ENCODE measurements at places on chromosomes 7 and 10. TPM values are rescaled to one million over a fixed set of nuclear protein-coding genes. Genes with fewer than 3 reads are reported as not detected.

- peak; percentile 70 for ATAC-seq
Measured at GRCh38 chr10:25059990-25060389, 43.6 kb downstream of the THNSL1 start.

The PBLD gene
- total RNA-seq: 2.4 TPM

DNA sequence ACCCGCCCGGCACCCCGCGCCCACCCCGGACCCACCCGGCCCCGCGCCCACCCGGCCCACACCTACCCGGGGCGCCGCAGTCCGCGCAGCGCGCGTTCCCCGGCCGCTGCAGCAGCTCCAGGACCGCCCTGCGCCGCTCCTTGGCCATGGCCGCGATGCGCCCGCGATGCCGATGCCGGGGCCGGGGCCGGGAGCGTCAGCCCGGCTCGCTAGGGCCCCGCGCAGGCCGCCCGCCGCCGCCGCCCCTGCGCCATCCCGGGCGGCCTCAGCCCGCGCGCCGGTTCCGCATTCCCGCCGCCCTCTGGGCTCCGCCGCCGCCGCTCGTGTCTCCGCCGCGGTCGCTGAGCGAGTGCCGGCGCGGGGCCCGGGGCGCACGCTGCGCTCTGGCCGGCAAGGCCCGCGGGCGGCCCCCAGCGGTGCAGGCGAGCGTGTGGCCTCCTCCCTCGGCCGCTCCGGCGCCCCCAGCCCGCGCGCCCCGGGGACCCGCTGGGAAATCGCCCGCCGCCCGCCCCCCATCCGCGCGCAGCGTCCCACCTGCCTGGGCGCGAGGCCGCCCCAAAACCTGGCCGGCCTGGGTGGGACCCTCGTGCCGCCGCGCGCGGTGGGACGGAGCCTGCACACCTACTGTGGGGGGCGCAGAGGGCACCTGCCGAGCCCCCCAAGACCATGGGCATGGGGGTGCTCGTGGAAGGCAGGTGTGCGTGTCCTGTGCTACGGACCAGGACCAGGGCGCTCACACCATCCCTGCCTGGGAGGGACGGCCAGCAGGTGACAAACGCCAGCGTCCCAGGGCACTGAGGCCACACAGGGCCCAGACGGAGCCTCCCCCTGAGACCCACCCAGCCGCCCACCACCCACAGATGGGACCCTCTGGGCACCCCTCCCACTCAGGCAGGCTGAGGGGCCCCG is at the start of gene ADAP1:
Gene ADAP1, minus strand, starts transcription at position 351 of the 909 bp plus-strand sequence. Its CDS starts 203 bp downstream, at position 148.
- peak; percentile 53 for ATAC-seq

DNA sequence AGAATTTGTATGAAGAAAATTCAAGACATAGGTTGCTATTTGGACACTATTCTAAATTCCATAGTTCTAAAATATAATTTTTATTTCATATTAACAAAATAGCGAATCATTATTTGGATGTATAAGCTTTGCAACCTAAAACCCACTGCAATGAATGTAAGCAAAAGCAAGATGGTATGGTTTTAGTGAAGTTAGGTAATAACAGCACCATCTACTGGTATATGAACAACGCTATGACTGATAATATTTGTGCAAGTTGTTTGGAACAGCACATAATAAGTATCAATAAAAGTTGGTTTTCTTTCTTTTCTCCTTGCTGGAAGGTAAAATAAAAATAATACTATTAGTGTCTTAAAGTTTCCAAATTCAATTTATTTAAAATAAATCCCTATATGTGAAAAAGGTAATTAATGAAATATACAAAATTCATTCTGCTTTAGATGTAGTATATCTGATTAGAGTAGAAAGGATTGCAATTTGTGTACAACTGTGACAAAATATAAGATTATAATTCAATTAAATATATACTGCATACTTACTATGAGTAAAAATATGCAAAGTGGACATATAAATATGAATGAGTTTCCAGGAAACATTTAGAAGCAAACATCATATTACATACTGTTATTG is 79.0 kb upstream of the LSM8 start:
- ATAC-seq: peak; percentile 50

The RASA4 gene
- 13.2 TPM for total RNA-seq

The FGFBP3 gene
- total RNA-seq: 0.56 TPM

DNA sequence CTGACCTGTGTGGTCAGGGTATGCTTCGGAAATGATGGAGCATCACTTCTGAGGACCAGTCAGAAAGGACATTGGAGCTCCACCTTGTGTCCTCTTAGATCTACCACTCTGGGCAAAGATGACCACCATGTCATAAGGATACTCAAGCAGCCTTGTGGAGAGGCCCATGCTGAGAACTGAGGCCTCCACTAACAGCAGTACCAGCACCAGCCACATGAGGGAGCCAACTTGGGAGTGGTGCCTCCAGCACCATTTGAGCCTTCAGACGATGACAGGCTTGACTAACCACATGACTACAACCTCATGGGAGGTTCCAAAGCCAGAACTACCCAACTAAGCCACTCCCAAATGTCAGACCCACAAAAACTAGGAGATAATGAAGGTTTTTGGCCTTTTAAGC is 116.0 kb downstream of the NPTX2 start:
- ATAC-seq: peak; percentile 57

The PTPN20 gene
- 1.8 TPM for total RNA-seq

The MSMB gene
- total RNA-seq: 0.64 TPM

GRCh38 chr10:130771491-130771946 is 540.0 kb downstream of the TCERG1L start:
- ATAC-seq: no peak

- ATAC-seq: no peak
Measured at GRCh38 chr10:88233870-88234269, 349.2 kb downstream of the RNLS start.

- no peak for ATAC-seq
Measured at GRCh38 chr10:126846959-126847358, 58.3 kb upstream of the DOCK1 start.

GRCh38 chr7:130290745-130291144 is 2.2 kb upstream of the CPA4 start:
- ATAC-seq: peak; percentile 72

The RELN gene
- total RNA-seq: 0.52 TPM

GRCh38 chr7:139948587-139949335 is 114.0 kb downstream of the PARP12 start:
- no peak for ATAC-seq

DNA sequence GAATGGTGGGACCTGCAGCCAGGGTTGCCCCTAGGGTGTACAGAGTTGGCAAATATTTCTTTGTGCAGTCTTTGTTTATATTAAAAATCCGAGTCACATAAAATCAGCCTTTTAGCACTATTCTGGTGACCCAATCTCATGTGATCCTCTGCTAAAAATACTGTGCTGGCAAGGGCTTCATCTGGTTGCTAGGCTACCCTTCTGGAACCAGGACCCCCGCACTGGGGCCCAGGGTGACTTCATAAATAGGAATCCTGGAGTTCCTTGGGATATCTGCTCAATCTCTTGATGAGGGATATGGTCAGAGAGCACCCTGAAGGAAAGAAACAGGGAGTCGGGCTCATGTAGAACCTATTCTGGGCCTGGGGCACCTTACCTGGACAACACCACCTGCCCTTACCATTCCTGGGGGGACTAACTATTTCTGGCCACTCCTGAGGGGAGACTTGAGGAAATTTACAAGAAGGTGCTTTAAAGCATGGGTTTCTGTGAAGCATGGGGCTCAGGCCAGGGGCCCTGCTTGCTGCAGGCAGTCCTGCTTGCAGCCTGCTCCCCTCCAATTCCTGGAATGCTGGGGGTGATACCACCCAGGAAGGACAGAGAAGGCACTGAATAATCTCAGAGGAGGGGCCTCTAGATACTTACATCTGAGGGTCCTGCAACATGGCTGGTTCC is 44.7 kb downstream of the SH2D4B start:
- no peak for ATAC-seq

- peak; percentile 49 for ATAC-seq
Measured at GRCh38 chr7:158581440-158582088, 6.1 kb downstream of the PTPRN2 start.

The CELF2 gene
- 3.5 TPM for total RNA-seq

The AKR1E2 gene
- 1.3 TPM for total RNA-seq

The OR13A1 gene
- total RNA-seq: 0.32 TPM

DNA sequence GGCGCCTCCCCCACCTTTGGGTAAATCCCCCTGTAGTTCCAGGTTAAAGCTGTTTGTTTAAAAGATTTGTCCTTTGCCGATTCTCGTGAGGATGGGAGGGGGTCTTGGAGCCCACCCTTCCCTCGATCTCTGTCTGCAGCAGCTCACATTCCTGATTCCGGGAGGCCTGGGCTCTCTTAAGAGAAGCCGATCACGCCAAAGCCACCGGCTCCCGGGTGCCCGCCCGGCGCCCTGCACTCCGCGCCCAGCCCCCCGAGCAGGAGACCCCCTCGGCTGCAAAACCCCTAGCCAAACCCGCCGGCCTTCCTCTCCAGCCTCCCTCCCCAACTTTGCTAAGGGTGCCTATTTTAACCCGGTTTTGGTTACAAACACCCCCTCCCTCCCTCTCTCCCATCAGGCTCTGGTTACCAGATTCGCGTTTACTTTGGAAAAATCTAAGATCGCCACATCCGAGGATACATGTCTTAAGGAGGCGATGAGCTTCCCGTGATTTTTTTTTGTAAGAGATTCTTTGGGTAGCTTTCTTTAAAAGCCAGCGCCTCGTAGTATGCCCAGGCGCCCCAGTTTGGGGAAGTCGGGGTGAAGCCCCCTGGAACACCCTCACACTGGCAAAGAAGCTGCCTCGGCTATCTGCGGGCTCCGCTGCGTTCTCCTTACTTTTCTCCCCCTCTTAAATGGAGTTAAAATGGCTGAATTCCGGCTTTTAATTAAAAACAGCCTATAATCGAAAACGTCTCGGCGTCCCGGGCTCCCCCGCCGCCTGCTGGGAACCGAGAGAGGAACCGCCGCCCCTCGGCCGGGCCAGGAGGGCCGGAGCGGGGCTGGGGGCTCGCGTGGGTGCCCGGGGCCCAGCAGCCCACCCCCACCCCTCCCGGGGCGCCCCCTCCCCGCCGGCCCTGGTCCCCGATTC is 983 bp downstream of the TNRC18 start:
- no peak for ATAC-seq

DNA sequence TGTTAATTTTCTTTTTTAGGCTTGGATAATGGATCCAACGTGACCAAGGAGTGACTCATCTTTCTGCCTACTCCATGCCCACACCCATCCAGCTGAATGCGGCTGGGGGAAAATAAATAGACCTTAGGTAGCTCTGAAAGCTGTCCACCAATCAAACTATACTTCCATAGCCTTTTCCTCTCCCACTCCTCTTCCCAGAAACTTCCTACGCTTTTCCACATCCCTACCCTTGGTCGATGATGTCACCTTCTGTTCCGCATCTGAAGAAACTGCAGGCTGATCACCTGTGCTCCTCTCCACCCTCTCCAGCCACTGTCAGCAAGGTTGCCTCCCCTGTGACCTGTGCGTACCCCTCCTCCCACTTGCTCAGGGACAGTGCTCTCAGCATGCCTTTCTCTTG is 359.8 kb upstream of the KLF6 start:
- ATAC-seq: peak; percentile 48

- no peak for ATAC-seq
Measured at GRCh38 chr10:124160943-124161582, 67.7 kb upstream of the CHST15 start.

DNA sequence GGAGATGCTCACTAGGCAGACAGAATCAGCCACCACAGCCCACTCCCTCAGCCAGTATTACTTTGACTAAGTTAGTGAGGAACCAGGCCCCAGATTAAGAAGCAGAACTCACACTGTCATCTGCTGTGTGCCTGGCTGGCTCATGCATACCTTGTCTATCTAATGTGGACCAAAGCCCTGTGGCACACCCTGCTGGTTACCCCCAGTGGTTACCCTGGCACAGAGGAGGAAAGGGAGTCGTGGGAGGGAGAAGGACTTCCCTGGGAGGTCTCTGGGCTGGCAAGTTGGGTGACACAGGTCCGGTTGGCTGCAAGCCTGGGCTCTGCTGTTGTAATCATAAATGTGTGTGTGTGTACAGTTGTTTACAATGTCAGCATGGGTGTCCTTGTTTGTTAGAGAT is 7.5 kb upstream of the SH2D4B start:
- ATAC-seq: peak; percentile 46

GRCh38 chr7:127828843-127829500 is 177.0 kb downstream of the SND1 start:
- ATAC-seq: no peak

DNA sequence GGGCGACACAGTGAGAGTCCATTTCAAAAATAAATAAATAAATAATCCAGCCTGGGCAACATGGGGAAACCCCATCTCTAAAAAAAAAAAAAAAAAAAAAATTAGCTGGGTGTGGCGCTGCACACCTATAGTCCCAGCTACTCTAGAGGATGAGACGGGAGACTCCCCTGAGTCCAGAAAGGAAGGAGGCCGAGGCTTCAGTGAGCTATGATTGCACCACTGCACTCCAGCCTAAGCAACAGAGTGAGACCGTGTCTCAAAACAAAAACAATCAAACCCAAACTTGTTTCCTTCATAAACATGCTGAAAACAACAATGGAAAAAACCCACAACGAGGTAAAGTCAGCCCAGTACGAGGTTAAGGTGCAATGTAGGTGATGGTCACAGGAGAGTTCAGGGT is 1.2 kb downstream of the COX19 start:
- ATAC-seq: peak; percentile 22

DNA sequence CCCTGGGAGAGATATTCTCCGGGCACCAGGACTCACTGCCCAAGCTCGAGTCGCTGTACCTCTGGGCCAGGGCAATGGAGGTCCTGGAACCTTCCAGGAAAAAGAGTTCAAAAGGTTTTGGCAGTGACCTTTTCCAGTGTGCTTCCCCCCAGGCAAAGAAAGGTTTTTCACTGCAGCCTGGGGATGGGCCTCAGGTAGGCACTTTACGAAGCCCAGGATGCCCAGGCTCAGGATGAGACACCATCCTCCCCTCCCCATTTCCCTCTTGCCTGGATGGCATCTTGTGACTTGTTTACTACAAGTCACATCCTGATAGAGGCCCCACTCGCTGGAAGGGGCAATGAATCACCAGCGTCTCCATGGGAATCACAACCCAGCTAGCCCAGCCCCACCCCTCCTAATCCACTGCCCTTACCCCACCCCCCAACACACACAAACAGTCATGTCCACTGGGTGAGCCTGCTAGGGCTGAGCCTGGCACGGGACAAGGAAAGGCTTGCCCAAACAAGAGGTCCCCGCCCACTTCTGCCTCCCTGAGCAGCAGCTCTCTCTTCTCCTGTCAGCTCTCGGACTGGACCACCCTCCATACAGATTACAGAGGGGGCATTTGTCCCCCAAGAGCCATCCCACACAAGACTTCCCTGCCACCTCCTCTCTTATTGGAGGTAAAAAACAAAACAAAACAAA is 93.8 kb upstream of the SMNDC1 start:
- peak; percentile 99 for ATAC-seq

GRCh38 chr7:154911862-154912455 is 91.0 kb downstream of the PAXIP1 start:
- ATAC-seq: no peak

GRCh38 chr7:10874666-10875065 is 99.0 kb upstream of the PHF14 start:
- ATAC-seq: no peak
